ENCODE measurements at places on chromosomes 1 and 21.
A peak's percentile ranks its signal among the peaks of the same experiment; 100 is the strongest.

- peak; percentile 64 for DNase-seq
Measured at GRCh38 chr1:155977690-155978324, 540 bp downstream of the ARHGEF2 start.

GRCh38 chr1:206738370-206739366 is 31.9 kb upstream of the IL19 start:
- DNase-seq, result no peak

DNA sequence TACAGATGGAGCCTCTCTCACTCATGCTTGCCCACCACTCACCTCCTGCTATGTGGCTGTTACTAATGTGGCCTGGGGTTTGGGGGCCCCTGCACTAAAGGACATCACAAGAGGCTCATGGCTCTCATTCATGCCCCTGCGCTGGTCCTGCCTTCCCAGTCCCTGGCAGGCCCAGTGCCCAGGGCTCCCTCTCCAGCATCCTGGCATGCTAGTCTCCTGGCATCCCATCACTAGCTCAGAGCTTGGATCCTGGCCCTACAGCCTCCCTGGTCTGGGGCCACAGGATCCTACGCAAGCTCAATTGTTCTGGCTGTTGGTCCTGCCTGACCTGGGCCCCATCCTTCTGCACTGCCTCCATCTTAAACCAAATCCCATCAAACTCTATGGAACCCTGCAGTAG is 685.4 kb downstream of the PTPRU start:
- DNase-seq, result no peak

DNA sequence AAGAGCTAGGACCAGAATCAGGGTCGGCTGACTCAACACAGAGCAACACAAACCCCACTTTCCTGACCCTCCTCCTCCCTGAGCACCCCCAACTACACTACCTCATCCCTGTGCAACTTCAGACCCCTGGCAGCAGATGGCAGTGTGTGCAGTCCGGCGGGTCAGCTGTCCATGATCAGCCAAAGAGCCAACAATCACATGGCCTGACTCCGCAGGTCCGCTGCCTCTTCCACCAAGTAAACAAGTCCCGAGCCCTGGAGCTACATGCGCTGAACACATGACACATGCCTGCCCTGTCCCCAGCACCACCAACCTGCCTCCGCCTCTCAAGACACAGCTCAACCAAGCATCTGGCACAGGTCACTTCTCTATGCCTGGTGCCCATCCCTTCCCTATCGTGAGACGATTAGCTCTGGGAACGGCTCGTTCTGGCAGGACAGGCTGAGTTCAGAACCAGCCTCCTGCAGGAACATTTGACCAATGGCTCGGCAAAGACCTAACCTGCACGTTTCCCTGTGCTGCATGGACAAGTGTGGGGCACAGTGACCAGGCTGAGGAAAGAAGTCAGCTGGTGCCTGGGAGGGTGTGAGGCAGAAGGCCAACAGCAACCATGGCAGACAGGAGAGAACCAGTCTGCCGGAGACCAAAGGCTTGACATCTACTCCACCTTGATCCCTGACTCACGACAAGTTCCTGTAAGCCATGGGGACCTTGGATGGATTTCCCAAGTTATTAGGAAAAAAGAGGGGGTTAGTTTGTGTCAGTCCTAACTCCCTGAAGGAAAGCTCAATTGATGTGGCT is 60.3 kb downstream of the CD46 start:
- no peak for DNase-seq

GRCh38 chr1:20119347-20119746 is at the start of gene PLA2G2D:
PLA2G2D (minus strand) TSS chr1:20119536; CDS start chr1:20119498, 38 bp downstream.
- DNase-seq, result no peak

- no peak for DNase-seq
Measured at GRCh38 chr1:165134431-165134830, 222.1 kb downstream of the LMX1A start.

DNA sequence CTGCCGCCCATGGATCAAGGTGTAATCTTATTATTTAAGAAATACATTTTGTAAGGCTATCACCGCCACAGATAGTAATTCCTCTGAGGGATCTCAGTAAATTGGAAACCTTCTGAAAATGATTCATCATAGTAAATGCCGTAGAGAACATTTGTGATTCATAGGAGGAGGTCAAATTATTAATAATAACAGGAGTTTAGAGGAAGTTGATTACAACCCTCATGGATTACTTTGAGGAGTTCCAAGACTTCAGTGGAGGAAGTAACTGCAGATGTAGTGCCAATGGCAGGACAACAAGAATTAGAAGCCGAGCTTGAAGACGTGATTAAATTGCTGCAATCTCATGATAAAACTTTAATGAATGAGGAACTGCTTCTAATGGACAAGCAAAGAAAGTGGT is 280.1 kb downstream of the PTPRC start:
- no peak for DNase-seq

DNA sequence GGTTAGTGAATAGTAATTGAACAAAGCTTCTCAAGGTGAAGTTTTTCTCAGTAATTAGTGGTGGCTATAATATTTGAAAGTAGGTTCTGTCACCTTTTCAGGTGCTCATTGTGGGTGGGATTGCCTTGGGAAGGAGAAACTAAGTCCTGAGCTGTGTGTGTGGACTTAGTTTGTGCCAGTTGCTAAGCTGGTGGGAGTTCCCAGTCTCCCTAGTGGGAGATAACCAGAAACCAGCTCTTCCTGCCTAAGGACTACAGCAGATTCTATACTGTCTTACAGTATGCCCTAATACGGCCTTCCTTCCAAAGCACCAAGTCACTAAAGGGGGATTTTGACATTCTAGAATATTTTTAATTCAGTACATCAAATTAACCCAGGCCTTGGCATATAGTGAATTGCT is 94.3 kb downstream of the PTBP2 start:
- no peak for DNase-seq

GRCh38 chr1:219412772-219413171 is 200.1 kb downstream of the ZC3H11B start:
- no peak for DNase-seq

- DNase-seq, result no peak
Measured at GRCh38 chr21:42079939-42080787, 9.0 kb downstream of the UMODL1 start.

- DNase-seq, result no peak
Measured at GRCh38 chr21:34874684-34875513, 174.2 kb downstream of the RUNX1 start.

DNA sequence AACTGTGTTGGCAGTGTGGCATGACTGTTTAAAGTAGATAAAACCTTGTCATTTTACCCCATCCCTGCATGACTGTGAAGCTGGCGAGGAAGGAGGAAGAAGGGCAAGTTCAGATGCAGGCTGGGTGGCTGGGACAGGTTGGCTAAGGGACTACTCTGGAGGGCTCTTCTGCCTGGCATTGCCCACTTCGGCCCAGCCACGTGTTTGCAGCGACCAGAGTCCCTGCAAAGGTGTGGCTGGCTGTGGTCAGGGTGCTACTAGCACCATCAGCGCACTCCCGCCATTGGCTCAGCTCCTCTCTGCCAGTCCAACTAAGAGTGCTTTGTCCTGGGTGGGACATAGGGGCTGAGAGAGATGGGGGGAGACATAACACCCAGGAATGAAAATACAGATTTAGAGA is 7.2 kb downstream of the C1orf115 start:
- no peak for DNase-seq

DNA sequence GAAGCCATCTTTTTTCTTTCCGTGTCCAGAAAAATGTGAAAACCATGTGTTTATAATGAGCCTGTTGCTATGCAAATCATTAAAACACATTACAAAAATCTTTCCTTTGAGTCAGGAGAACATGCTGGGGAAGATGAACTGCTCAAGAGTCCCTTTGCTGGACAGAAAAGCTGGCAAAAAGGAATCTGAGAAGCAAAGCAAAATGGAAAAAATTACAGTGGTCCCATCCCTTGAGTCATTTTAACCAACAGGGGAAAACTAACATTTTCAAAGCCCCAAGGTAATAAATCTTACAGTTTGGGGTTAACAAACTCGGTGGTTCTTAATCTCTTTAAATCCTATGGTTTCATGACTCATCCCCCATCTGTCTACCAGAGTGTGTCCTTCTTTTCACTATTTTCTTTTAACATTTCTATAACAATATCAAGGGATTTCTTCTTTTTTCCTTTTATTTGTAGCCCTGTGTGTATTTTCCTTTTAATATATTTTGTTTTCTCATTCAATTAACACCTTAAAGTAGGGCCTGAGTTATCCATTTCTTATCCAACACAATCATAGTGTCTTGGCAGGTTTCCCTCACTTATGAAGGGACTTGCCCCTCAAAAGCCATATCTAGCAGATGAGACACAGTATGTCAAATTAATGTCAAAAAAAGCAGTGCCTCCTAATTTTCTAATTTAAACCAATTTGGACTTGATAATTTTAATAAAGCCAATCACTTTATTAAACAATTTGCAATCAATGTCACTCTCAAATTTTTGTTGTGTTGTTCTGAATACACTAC is 105.4 kb downstream of the PTPN14 start:
- no peak for DNase-seq

GRCh38 chr1:12174924-12175810 is 8.4 kb downstream of the TNFRSF1B start:
- no peak for DNase-seq

- no peak for DNase-seq
Measured at GRCh38 chr1:74526708-74527107, 14.3 kb upstream of the LRRC53 start.

DNA sequence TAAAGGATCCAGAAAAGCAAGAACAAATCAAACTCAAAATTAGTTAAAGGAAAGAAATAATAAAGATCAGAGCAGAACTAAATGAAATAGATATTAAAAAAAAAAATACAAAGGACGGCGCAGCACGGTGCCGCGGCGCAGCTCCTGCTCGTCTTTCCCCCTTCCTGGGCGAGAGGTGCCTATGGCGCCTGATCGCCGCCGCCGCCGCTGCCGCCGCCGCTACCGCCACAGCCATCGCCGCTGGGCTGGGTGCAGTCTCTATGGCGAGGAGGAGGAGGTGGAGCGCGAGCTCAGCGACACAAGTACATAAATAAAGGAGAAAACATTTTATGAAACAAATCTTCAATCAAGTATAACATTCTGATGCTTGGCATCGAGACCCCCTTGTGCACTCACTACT is 77.6 kb upstream of the VANGL1 start:
- no peak for DNase-seq

DNA sequence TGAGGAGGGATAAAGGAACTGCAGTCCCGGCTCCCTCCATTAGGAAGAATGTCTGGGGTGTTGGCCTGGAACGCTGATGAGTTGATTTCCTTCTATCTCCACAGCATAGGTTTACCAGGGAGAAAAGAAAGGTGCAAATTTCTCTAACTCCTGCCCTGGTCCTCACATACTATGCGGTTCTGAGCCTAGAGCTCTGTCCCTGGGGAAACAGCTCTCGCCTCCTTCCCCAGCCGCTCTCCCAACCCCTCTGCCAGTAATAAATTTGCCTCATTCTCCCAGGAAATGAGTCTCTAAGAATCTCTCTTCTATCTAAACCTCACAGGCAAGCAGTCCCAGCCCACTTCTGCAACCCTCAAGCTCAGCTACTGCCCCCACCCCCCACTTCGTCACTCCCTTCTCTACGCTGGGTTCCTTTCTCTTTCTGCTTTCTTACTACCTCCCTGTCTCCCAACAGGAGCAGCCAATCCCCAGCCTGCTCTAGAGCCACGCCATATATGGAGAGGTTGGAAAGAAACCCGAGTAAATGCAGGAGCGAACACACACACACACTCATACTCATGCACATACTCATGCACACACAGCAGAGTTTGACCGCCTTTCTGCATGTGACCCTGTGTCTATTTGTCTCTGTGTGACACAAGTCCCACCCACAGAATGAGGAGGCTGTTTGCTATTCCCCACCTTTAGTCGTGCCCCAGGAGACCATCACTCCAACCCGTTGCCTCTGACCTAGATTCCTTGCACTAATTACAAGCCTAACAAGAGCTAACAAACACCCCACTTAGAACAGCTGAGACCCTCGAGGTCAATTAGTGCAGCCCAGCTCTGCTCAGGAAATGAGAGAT is 13.4 kb downstream of the PLEKHO1 start:
- DNase-seq, result no peak

GRCh38 chr1:54070171-54070837 is 16.9 kb downstream of the TCEANC2 start:
- no peak for DNase-seq

DNA sequence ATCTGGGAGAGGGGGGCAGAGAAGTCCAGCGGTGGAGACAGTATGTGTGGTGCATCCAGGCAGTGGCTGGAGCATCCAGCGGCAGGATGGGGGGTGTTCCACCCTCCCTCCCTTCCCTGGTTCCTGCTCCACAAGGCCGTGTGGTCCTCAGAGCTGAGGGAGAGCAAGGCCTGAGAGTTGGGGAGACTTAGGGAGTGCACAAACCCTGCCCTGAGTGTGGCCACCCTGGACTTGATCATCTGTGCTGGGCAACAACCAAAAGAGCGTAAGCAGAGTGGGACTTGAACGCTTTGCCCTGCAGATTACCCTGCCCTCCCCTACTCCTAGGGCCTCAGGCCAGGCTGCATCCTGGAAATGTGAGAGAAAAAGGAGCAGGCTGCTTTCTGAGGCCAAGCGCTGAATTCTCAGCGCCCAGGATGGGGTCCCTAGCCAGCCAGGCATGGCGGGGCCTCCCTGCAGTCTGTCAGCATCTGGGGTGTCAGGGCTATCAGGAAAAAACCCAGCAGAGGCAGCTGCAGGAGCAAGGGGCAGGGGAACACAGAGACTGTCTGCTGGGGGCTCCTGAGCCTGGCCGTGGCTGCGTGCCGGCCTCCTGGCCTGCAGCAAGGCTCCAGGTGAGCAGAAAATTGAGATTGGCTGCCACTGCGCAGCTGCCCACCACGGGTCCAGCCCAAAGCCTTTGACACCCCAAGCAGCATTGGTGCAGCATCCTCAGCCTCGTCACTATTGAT is 266.2 kb downstream of the NPHP4 start:
- DNase-seq, result no peak

- no peak for DNase-seq
Measured at GRCh38 chr1:171911506-171911905, 70.2 kb downstream of the DNM3 start.

- no peak for DNase-seq
Measured at GRCh38 chr1:228226141-228226874, 18.5 kb downstream of the OBSCN start.

DNA sequence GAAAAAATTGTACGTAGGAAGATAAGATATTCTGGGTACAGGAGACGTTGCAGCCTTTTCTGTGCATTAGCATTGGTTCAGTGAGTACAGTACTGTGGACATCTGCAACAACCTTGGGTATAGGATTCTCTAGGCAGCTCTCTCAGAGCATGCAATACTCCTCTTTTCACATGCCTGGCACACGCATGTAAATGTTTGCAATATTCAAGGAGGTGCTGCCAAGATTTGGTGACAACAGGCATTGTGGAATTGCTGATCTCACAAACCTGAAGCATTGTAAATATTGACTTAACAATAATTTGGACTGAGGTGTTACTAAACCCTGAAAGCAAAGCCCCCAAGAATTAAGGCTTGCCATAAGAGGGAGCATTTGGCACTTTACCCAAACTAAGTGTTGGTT is 126.8 kb downstream of the GRIK1 start:
- DNase-seq, result no peak

GRCh38 chr1:81803431-81804110 is 2.8 kb downstream of the ADGRL2 start:
- DNase-seq, result no peak

DNA sequence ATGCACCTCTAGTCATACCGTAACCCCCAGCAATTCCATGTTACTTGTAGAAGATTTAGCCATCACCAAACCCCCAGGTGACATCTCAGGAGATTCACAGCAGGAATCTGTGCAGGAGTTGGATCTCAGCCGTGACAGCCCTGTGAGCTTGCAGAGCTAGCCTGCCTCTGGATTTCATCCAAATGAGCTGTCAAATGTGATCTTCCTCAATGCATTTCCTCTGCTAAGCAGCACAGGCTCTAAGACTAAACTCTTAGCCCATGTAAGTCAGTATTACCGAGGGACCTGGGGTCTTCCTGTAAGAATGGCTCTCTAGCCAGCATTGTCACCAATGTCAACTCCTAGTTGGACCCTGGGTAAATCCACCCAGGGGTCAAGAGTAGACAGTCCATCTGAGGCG is 41.7 kb downstream of the UMODL1 start:
- DNase-seq, result no peak

Data from stimulated activated CD4-positive, alpha-beta T cell treated with anti-CD3 and anti-CD28 coated beads, Interleukin-4, amount 100 ng/mL, for 48 hours (primary cell).